ENCODE measurements at places on chromosomes 4 and X.

DNA sequence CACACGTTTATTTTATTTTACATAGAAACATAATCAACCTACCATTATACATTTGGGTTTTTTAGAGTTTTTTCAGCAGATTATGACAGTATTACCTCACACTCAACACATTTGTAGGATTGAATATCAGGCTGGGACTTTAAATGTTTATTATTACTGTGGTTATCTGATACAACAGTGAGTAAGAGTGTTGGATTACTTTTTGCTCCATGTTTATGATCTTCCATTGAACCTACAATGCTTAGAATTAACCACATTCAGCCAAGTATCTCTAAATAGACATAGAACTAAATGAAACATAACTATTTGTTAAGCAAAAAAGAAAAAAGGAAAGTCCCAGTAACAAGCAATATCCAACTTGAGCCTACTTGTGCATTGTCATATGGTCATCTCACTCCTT is 607.4 kb upstream of the PITX2 start:
- no peaks in the 10 kb centered on the region for H3K36me3 ChIP-seq
- no peaks in the 10 kb centered on the region for H3K4me1 ChIP-seq
- DNase-seq, result no peak
- H3K27me3 ChIP-seq, result no peaks in the 10 kb centered on the region
- H3K4me3 ChIP-seq, result no peak overlapping the region

- H3K27ac ChIP-seq, result no peak overlapping the region
- H3K4me3 ChIP-seq, result no peak overlapping the region
- no peaks in the 10 kb centered on the region for H3K36me3 ChIP-seq
- no peaks in the 10 kb centered on the region for H3K27me3 ChIP-seq
- no peak for DNase-seq
Observed at GRCh38 chr4:118918388-118918787, 29.7 kb downstream of the SYNPO2 start.

- no peaks in the 10 kb centered on the region for H3K36me3 ChIP-seq
- no peaks in the 10 kb centered on the region for H3K4me1 ChIP-seq
- no peak overlapping the region for H3K4me3 ChIP-seq
- H3K27ac ChIP-seq, result no peak overlapping the region
- no peak for DNase-seq
- H3K27me3 ChIP-seq, result no peaks in the 10 kb centered on the region
Observed at GRCh38 chrX:31663172-31663571, 591.3 kb upstream of the FTHL17 start.

GRCh38 chrX:130933358-130933757 is 30.3 kb upstream of the ENOX2 start:
- no peak overlapping the region for H3K4me3 ChIP-seq
- H3K36me3 ChIP-seq, result no peaks in the 10 kb centered on the region
- DNase-seq, result no peak
- H3K27me3 ChIP-seq, result no peaks in the 10 kb centered on the region
